ENCODE measurements at places on chromosomes 5 and 9.

DNA sequence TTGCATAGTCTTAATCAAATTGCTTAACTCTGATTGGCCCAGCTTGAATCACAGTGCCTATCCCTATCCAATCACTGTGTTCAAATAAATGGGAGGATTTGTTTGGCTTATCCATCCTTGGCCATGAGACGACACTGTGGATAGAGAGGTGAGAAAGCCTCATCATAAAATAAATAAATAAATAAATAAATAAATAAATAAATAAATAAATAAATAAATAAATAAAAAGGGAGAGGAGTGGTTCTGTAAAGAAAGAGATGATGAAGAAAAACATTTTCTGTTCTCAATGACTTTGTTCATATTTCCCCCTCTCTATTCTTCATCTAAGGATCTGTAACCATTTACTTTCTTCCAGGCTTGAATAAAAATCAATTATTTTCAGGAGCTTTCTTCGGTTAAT lies 74.7 kb downstream of the PTPRD start:
- no peak for DNase-seq

GRCh38 chr5:79295029-79295428 lies 59.1 kb downstream of the JMY start:
- no peak for DNase-seq

DNA sequence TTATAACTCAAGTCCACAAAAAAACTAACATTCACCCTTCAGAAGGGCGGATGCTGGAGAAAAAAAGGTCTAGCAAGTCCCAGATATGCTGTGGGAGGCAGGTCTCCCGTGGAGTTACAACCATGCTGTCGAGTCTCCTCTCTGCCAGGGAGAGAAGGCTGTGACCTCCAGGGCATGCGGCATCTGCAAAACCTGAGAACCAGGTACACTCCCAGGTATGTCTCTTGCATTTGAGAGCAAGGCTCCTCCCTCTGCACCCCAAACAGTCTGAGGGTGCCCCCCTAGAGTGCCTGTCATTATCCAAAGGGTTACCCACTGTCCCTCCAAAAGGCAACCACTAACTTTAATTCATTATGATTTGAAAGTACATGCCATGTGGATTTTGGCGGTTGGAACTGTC lies 134.0 kb downstream of the IRX2 start:
- no peak for DNase-seq

- DNase-seq: no peak
These were observed 583.6 kb downstream of the CCDC171 start for GRCh38 chr9:16136451-16136850.

DNA sequence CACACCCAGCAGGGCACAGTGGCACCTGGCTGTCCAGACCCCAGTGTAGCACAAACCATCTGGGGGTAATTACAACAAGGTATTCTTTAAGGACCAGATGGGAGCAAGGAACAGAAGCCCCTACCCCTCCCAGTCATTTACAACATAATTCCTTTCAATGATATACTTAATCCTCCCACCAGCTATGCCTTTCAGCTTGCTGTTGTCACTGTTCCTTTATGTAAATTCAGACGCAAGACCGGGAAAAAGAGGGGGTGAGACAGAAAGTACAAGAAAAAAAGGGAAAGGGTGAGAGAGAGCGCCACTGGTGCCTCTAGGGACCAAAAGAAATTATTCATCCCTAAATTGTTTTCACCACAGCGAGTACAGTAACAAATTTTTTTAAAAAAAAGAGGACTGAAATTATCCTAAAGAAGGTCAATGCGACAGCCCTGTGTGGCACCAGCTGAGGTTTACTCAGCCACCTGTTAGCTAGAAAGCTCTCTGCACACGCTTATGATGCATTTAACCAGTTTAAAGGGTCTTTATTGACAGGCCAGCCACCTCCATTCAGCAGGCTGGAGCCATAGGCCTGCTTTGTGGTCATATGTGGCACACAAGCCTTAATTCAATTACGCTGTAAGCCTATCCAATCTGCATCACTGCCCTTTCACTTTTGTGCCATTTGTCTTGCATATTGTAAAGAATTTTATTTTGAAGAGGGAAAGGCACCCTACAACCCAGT lies 210.2 kb upstream of the ISL1 start:
- no peak for DNase-seq

DNA sequence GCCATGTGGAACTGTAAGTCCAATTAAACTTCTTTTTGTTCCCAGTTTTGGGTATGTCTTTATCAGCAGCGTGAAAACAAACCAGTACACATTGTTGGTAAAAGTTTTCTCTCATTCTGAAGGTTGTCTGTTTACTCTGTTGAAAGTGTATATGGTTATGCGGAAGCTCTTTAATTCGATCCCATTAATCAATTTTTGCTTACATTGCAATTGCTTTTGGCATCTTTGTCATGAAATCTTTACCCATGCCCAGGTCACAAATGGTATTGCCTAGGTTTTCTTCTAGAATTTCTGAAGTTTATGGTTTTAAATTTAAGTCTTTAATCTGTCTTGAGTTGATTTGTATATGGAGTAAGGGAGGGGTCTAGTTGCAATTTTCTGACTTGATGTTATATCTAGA lies 1901.9 kb downstream of the MAT2B start:
- DNase-seq: no peak

DNA sequence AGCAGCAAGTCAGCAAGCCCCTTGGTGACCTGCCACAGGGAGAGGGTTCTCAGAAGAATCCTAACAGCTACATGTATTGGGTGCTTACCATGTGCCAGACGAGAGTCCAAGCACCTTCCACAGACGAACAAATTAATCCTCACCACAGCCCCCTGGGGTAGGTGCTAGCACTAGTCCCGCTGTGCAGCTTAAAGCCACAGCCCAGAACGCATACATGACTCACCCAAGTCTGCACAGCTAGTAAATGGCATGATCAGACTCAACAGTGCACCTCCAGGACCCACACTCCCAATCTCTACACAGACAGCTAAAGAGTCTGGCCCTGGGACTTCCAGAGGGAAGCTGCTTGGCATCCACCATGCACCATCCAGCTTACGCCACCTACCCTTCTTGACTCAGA lies 111.5 kb downstream of the PAX5 start:
- no peak for DNase-seq

GRCh38 chr5:67142816-67143215 lies 53.8 kb downstream of the CD180 start:
- no peak for DNase-seq

DNA sequence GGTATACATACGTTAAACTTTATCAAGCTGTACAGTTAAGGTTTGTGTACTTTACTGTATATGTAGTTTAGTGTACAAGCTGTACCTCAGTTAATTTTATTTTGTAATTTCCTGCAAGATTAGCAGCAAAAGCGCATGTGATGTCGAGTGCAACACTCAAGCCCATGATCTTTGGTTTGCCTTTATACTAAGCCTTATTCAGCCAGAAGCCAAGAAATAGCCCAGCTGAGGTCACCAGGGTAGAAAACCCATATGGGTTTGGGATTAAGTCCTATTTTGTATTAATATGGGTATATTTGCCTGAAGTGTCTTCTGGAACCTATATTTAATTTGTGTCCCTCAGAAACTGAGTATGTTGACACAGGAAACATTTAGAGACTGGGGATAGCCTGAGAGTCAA lies 59.3 kb downstream of the ZFAND5 start:
- no peak for DNase-seq

DNA sequence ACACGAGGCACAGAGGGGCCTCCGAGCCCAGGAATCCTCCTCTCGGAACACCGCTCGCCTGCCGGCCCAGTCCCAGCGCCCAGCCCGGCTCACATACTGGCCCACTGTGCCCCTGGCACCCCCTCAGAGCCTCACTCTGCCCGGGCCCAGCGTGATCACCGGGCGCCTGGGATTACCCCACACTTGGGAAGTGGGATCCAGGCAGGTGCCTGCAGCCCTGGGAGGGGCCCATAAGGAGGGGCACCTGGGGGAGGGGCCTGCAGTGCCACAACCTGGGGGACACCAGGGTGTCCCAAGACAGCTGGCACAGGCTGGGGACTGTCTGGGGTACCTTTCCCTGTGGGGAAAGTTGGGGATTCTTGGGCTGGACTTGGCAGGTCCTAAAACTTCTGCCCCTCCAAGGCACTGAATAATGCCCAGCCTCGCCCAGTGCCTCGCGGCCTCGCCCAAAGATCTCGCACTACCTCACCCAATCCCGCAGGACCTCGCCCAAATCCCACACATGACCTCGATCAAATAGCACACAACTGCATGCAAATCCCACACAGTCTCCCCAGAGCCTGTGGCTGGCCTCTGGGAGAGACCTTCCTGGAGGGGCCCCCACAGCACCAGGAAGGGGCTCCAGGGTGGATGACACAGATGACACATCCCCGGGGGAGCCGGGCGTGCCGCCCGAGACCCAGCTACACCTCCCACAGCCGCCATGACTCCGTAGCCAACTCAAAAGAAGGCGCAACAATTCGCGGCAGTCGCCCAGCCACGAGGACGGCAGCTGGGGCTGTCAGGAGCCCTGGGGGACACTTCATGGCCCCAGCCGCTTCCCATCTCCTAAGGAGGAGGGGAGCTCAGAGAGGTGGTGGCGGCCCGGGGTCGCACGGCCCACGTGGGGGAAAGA lies 13.7 kb downstream of the NOTCH1 start:
- DNase-seq: no peak

DNA sequence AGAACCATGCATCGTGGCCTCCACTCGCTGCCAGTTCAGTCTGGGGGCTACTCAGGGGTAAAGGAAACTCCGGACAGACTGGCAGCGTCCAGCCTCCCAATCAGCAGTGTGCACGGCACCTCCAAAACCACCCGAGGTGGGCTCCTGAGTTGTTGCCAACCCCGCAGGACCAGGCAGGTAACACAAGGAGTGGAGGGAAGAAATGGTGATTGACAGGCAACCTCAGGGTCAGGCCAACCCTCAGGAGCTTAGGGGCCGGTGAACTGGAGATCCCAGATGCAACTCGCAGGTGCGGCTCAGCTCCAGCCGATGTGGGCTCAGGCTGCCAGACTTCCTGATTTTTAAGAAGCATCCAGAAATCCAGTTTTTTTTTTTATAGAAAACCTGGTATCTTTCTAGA lies 37.3 kb upstream of the AKNA start:
- DNase-seq: no peak

- no peak for DNase-seq
These were observed 314.7 kb upstream of the ADAMTSL1 start for GRCh38 chr9:18159254-18159653.

GRCh38 chr5:40986666-40987065 lies 77.4 kb downstream of the C7 start:
- DNase-seq: no peak

GRCh38 chr9:114304416-114305188 lies 18.3 kb upstream of the ORM1 start:
- no peak for DNase-seq

- DNase-seq: no peak
These were observed 16.9 kb downstream of the NNT start for GRCh38 chr5:43619911-43620310.

GRCh38 chr9:120184266-120184665 lies 395.7 kb downstream of the CDK5RAP2 start:
- peak; percentile 84 for DNase-seq

DNA sequence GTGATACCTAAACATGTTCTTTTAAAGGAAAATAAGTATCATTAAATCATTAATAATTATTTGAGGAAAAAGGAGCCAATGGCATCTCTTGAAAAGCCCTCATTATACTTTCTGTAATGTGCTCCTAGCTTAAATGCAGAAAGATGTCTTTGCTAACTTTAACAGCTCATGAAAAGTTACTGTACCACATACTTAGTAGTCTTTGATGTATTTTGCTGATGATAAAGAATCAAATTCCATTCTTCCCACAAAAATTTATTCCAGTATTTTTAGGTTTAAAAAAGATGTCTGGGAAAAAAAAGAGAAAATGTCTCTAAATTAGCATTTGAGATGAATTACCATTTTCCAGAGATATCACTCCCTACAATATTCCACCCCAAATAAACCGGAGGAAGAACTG lies 112.5 kb downstream of the PPP2R2B start:
- DNase-seq: no peak

DNA sequence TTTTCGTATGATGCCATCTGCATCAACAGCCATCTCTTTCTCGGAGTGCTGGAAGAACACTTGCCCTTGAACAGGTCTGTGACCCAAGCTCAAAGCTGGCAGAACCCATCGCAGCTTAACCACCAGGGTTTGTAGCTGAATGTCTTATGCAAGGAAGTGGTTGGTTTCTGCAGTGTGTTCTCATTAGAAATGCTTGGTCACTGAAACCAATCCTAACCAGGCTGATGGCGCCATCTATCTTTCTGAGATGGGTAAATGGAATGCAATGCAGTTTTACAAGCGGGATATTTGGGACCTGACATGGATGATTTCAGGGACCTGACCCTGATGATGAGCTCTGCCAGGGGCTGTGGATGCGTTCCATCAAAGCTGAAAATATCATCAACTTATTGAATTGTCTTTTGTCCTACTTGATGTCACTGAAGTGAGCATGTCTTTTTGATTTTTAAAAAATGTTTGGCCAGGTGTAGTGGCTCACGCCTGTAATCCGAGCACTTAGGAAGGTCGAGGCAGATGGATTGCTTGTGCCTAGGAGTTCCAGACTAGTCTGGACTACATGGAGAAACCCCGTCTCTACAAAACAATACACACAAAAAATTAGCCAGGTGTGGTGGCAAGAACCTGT lies 28.7 kb downstream of the DMRT3 start:
- peak; percentile 13 for DNase-seq

- DNase-seq: no peak
These were observed 22.1 kb downstream of the ZSWIM6 start for GRCh38 chr5:61354199-61354598.

DNA sequence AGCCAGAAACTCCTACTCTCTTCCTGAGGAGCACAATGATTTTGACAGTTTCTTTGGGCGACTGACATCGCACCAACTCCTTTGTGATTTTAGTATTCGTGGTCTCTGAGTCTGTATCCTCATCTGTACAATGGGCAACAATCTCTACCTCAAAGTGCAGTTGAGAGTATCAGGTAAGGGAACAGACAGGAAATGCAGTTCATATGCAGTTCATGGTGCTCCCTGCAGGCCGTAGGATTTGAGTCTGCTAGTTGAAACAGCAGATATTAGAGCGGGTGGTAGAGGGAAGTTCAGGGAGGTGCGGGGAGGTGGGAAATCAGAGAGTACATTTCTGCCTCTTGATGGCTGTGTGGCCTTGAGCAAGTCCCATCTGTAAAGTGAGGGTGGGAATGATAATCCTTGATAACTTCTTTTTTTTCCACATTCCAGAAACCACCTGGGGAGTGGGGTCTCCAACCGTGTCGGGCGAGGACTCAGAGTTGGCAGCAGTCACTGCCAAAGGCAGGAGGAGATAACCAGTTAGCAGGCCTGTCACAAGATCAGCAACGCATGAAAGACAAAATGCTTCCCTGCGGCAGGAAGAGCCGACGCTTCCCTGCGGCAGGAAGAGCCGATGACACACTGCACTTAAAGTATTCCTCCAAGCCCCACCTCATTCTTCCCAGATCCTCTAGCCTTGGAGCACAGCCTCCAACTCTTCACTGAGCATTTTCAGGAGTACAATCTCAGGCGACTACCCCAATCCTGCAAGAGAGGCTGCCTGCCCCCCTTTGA lies 6.0 kb upstream of the NEK6 start:
- DNase-seq: no peak

GRCh38 chr5:176611435-176611834 lies 1.5 kb upstream of the GPRIN1 start:
- peak; percentile 52 for DNase-seq

GRCh38 chr5:53969176-53969730 lies 341.1 kb downstream of the ARL15 start:
- DNase-seq: no peak

Data from cerebellar cortex (tissue), 1 donor.